Dorsolateral prefrontal cortex (tissue), 122 donors: ENCODE measurements at places on chromosomes 1 and 21.
A peak's percentile ranks its signal among the peaks of the same experiment; 100 is the strongest.

DNA sequence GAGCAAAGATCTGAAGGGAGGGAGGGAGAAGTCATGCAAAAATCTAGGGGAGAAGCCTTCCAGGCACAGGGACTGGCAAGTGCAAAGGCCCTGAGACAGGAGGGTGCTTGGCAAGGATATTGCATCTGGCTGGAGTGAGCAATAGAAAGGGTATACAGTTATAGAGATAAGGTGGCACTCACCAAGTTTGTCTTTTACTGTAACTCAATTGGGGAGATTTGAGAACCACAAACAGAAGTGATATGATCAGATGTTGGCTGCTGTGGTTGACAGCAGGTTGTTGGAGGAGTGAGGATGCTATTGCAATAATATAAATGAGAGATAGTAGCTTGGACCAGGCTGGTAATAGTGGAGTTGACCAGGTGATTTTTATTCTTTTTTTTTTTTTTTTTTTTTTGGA is 25.6 kb downstream of the MCOLN3 start:
- no peak for DNase-seq

GRCh38 chr1:9280015-9280860 is 12.5 kb upstream of the SPSB1 start:
- DNase-seq, result no peak

GRCh38 chr1:30681782-30682181 is 41.6 kb downstream of the MATN1 start:
- DNase-seq, result no peak

DNA sequence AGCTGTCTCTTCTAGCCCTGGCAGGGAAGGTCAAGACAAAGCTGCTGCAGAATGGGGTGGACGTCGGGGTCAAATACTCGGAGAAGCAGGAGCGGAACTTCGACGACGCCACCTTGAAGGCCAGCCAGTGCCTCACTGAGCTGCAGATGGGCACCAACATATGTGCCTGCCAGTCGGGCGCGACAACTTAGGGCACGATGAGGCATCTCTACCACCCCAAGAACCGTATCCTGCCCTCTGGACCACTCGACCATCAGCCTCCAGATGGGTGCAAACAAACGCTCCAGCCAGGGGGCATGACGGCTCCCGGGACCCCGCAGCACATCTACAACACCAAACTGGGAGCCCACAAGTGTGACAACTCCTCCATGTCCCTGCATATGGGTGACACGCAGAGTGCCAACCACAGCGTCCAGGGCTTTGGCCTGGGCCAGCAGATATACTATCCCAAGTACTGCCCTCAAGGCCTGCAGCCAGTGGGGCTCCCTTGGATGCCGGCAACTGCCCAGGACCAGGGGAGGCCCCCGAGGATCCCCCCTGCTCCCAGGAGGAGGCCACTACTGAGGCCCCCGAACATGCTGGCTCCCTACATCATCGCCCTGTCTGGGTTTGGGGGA is 42.5 kb upstream of the POGK start:
- DNase-seq, result no peak

GRCh38 chr1:211541720-211542477 is 37.1 kb downstream of the SLC30A1 start:
- no peak for DNase-seq

GRCh38 chr1:24957016-24957807 is 27.1 kb upstream of the RUNX3 start:
- no peak for DNase-seq

DNA sequence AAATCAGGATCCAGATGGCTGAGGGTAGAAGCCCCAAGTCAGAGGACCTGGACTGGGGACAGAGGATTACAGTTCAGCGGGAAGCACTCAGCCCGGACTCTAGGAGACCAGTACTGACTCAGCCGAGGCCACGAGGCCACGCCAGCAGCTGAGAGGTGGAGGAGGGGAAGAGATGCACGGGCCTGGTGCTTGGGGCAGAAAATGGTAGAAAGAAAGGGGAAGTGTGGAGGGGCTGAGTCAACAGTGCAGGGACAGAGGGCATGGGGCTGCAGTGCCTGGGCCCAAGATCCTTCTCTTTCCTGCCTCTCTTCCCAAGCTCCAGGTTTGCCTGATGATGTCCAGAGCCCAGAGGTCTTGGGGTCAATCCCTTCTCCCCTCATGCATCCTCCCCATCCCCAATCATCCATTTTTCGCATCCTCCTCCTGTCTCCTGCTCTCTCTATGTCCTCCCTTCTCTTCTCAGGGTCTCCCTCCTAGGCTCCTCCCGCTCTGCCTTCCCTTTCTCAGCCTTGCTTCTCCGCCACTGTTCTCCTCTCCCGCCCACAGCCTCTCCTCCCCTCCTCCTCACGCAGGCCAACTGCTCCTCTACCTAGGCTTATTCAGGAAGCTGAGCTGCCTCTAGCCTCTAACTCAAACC is 7.7 kb downstream of the ARHGEF2 start:
- peak; percentile 84 for DNase-seq

- no peak for DNase-seq
Observed at GRCh38 chr1:221302810-221303209, 423.6 kb downstream of the HLX start.

DNA sequence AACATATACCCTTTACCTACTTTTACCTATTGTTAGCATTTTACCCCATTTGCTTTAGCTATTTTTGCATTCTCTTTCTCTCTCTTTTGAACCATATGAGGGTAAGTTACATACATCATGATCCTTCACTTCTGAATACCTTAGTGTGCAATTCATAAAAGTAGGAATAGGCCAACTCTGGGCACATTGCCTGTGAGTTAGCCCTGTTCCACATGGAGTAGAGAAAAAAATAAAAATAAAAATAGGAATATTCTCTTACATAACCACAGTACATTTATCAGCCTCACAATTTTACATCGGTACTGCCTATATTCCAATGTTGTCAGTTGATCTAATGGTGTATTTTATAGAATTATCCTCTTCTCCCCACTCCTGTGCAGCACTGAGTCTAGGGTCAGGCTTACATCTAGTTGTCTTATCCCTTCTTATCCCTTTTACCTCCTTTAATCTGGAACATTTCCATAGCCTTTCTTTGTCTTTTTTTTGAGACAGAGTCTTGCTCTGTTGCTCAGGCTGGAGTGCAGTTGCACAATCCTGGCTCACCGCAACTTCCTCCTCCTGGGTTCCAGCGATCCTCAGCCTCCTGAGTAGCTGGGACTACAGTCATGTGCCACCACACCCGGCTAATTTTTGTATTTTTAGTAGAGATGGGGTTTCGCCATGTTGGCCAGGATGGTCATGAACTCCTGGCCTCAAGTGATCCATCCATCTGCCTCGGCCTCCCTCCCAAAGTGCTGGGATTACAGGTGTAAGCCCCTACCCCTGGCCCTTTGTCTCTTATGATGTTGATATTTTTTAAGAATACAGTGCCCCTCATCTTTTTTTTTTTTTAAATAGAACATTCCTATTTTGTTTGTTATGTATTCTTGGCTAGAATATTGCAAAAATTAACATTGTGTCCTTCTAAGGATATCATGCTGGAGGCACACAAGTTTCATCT is 11.1 kb upstream of the SLC30A1 start:
- DNase-seq, result no peak

- no peak for DNase-seq
Observed at GRCh38 chr21:37550618-37551330, 184.2 kb downstream of the DYRK1A start.

DNA sequence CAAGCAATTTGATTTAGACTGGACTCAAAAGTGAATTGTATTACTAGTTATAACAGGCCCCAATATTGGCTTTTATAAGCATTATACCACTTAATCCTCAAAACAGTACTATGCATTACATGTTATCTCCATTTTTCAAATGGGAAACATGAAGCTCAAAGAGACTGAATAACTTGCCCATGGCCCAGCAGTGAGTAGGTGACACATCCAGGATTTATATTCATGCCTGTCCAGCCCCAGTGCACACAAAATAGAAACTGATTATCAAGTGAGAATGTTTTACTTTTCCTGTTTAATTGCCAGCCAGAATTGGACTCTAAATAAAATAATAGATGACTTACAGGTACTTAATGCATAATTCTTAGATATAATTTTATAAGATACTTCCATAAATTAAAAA is 82.9 kb downstream of the NIBAN1 start:
- no peak for DNase-seq

DNA sequence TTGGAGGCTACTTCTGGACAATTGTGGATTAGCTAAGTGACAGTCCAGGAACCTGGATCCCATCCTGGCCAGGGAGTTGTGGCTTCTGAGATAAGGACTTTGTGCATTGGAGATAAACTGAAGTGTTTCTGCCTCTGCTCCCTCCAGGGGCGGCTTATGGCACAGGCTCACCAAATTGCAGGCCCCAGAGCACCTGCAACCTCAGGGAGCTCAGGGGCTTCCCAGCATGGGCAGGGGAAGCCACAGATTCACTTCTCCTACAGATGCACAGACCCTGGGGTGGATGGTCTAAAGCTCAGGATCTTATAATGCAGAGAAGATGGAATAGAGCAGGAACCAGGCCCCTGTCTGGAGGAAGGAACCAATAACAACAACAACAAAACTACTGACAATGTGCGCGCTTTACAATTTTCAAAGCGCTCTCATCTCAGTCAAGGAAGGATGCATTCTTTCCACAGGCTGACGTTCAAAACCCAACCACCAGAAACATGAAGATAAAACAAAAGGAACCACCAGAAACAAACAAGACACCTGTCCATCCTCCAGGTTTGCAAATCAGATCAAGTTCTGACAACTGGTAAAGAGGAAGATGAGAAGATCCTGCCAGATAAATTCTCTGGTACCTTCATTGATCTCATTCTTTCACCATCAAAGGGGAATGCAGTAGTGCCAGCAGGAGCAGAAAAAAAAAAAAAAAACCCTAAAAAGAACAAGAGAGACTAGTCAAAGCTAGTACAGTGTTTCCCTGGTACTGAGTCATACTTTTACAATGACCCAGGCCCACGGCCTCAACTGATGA is 121.0 kb upstream of the IRF2BP2 start:
- DNase-seq, result no peak

GRCh38 chr1:70331962-70332361 is 22.6 kb downstream of the ANKRD13C start:
- DNase-seq, result no peak
